ENCODE measurements at places on chromosomes 16 and 17.

GRCh38 chr17:34012709-34013375 is 242.2 kb upstream of the CCL2 start:
- no peak for DNase-seq

DNA sequence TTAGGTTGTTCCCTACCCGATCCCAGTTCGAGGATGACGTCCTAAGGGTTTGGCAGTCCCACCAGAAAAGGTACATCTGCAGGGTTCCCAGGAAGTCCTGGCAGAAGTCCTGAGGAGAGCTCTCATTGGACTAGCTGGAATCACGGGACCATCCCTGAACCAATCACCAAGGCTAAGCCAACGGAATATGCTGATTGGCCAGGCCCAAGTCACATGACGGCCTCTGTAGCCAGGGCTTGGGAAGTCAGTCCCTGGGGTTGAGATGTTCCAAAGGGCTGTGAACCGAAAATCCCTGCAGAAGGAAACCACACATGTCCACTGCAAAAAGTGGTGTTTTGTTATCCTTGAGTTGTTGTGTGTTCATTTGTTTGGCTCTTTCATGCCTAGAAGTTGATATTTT is 68.2 kb upstream of the ZNF423 start:
- no peak for DNase-seq

DNA sequence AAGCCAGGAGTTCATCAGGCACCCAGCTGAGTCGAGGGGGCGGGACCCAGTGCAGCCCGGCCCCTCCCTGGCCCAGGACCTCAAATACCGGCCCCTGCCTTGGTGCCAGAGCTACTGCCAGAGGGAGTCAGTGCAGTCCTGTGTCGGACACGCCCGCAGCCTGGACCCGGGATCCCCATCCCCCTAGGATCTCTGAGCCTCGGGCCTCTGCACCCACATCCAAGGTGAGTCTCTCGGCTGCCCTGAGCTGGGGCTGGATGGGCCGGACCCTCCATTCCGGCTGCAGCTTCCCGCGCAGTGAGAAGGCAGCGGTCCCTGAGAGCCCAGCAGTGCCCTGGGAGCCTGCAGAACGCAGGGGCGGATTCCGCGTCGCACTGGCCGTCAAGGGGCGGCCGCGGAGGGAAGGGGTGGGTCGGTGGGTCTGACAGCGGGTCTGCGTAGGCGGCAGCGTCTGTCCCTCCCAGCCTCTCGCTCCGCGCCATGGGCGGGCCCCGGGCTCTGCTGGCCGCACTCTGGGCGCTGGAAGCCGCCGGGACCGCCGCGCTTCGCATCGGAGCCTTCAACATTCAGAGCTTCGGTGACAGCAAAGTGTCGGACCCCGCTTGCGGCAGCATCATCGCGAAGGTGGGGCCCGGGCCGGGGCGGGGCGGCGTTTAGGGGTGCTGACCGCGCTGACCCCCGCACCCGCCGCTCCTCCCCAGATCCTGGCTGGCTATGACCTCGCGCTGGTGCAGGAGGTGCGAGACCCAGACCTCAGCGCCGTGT is at the start of gene DNASE1L2:
Gene DNASE1L2, plus strand, starts transcription at position 108 of the 765 bp plus-strand sequence. Its CDS starts 373 bp downstream, at position 481.
- no peak for DNase-seq

DNA sequence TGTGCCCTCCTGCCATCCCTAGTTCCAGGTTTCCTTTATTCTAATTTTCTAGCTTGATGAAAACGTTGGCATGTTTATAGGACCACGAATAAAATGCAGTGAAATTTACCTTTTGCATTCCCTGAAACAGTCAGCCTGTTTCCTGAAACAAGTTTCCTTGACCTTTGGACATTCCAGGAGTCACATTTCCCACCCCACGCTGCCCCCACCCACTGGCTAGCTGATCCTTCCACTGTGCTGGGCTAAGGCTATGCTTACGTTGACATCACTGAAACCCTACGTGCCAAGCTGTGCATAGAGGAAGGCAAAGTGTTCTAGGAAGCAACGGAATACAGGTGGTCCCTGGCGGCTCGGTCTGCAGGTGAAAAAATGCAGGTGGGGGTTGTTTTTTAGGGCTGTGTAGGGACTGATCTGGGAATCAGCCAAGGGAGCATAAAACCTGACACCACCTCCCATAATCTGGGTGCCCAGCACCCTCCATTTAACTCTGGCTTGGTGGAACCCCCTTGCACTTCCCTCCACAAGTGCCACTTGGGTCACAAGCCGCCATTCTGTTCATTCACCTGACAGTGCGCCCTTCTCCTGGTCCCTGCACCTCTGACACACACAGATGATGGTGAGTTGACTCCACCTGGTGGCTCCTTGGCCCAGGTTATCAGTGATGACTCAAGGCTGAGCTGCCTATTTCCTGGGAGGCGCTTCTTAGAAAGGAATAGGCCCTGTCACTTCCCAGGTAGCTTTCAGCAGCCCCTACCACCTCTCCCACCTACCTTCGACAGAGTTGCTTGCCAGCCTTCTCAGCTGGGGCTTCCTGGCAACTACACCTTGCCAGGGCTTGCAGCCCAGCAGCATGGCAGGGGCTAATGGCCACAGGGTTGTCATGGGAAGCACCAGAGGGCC is 83.7 kb downstream of the N4BP1 start:
- DNase-seq = peak; percentile 15

GRCh38 chr17:39939588-39940419 is 12.3 kb downstream of the LRRC3C start:
- DNase-seq = no peak

GRCh38 chr17:40433551-40434415 is 9.5 kb upstream of the IGFBP4 start:
- DNase-seq = no peak

- DNase-seq = no peak
Observed at GRCh38 chr16:68646953-68647659, 2.0 kb downstream of the CDH3 start.

GRCh38 chr17:68133346-68134045 is 98.0 kb downstream of the KPNA2 start:
- DNase-seq = no peak

- no peak for DNase-seq
Observed at GRCh38 chr16:84482951-84483881, 21.2 kb downstream of the MEAK7 start.

DNA sequence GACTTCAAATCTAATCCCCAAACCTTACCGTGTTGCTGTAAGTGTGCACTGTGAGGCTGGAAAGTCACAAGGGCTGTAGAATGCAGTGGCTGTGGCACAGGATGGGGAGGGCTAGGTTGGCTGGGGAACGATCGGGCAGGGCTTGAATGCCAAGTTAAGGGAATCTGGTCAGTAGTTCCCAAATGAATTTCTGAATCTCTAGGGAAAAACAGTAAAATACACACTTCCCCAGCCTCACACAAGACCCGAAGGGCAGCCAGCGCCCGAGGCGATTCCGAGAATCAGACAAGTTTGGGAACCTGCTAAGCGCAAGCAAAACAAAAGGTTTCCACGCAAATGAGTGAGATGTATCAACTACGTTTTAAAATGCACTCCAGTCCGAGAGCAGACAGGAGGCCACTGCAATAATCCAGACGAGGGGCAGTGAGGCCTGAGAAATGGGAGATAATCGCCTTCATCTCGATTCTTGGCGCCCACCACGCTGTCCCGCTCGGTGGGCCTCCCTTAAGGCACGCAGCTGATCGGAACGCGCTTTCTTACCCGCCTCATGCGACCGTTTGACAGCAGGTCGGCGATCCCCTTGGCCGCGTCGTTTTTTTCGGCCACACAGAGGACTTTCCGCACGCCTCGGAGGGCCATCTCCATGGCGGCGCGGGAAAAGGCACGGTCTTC is 599 bp downstream of the TOP3A start:
- DNase-seq = no peak

- DNase-seq = no peak
Observed at GRCh38 chr17:4142107-4142900, 526 bp downstream of the ZZEF1 start.

DNA sequence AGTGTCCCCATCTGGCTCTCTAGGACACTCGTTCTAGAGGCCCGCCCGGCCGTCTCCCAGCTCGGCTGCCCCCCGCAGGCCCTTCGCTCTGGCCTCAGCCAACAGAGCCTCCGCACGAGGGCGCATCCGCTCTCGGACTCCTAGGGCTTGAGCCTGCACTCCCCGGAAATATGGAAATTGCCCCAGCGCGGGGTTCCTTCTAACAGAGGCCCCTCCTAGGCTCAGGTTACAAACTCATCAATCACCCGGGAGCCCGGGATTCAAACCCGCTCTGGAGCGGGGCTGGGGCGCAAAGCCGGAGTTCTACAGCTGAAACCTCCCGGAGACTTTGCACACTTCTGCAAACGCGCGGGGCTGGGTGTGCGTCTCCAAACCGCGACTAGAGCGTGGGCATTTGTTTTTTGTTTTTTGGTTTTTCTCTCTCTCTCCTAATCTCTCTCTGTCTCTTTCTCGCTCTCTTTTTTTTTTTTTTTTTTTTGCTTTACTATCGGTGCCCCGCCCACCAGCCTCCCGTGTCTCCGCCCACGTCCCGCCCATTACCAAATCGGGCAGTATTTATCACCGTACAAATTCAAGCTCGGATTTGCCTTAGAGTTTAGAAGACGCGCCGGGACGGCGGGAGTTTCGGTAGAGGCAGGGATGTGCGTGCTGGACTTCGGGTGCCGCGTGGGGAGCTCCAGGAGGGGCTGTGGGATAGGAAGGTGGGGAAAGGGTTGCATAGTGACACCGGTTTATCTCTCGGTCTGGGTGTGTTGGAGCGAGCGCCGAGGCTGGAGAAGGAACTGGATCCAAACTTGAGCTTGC is 2.4 kb upstream of the FOXL1 start:
- no peak for DNase-seq

GRCh38 chr17:73304971-73305812 is 6.6 kb downstream of the CDC42EP4 start:
- DNase-seq = peak; percentile 75

DNA sequence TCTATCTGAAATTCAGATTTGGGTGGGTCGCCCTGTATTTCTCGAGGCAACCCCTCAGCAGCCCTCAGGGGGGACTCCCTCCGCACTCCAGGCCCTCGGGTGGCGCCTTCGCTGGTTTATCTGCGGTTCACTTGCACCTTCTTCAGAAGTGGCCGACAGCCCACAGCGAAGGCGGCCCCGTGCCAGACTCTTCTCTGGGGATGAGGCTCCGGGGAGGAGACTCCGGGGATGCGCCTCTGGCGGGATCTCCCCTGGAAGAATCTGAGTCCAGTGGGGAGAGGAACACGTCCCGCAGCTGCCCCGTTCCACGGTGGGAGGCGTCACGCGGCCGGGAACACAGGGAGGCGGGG is 63.9 kb upstream of the DNAJA2 start:
- DNase-seq = no peak

DNA sequence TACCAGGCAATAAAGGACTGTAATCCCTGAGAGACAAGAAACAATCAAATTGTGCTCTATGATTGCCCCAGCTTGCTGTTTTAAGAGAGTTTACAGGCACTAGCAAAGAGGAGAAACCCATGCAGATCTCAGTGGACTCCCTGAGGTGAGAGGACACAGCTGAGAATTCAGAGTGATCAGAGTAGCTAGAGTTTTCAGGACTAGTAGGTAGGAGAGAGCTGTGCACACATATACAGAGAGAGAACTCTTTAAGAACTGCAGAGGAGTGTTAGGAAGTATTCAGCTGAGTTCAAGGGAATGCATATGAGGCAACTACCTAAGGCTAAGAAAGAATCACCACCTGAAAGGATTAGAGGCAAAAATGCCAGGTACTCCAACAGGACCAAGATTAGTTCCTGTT is 904.8 kb downstream of the CDH8 start:
- DNase-seq = no peak

DNA sequence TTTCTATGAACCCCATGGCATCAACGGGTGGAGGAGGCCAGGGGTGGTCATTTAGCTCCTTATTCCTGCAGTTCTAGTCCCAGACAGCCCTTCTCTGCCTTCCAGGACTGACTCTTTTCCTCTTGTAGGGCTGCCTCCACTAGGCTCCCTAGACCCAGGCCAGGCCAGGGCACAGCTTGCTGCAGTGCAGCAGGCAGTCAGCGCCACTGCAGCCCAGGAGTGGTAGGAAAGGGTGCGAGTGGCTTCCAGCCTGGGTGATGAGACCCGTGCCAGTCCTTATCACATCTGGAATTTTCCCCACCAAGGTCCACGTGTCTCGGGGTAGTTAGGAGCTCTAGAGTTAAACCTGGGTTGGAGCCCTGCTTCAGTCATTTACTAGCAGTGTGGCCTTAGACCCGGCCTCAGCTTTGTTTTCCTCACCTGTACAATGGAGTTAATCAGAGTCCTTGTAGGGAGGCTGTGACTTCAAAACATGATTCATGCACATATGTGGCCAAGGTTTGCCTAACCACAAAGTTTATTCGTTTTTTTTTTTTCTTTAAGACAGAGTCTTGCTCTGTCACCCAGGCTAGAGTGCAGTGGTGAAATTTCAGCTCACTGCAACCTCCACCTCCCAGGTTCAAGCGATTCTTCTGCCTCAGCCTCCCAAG is 4.7 kb downstream of the SLC5A11 start:
- no peak for DNase-seq
